ENCODE measurements at places on chromosomes 7 and 10.

DNA sequence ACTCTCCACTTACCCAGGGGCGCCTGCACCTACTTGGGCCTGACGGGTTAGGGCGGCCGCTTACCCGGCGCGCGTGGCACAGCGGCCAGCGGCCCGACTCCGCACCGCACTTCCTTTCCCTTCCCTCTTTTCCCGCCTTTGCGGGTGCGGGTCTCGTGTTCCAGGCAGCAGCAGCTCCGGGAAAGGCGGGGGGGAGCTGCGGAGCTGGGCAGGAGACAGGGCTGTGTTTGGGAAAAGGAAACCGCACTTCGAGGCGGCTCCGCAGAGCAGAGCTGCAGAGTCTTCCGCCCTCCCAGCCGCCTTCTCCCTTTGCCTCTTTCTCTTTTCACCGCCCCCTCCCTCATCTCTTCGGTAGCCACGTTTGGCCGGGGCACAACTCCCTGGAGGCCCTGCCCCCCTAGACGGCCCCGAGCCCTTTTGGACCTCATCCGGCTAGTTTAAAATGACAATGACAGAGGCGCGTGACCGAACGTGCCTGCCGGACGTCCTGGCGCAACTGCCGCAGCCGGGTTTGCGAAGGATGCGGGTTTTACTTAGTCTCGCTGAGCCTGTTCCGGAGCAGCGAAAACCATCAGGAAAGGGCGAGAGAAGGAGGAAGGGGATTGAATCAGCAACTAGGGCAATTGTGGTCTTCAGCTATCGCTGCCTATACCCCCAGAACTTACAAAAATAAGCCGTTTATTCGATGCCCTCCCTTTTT is 7.9 kb upstream of the PAX2 start:
- no peak for DNase-seq

GRCh38 chr7:41385996-41386395 is 316.9 kb downstream of the INHBA start:
- no peak for DNase-seq

DNA sequence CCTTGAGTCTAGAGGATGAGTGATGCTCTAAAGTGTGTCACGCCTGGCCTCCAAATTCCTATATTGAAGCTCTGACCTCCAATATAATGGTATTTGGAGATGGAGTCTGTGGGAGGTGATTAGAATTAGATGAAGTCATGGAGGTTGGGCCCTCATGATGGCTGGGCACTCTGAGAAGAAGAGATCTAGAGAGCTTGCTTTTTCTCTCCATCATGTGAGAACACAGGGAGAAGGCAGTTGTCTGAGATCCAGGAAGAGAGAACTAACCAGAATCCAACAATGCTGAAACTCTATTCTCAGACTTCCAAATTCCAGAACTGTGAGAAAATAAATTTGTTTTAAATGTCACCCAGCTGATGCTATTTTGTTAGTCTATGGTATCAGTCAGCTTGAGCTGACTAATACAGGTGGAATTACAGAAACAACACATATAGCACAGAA is 15.1 kb downstream of the RNF216 start:
- no peak for DNase-seq

DNA sequence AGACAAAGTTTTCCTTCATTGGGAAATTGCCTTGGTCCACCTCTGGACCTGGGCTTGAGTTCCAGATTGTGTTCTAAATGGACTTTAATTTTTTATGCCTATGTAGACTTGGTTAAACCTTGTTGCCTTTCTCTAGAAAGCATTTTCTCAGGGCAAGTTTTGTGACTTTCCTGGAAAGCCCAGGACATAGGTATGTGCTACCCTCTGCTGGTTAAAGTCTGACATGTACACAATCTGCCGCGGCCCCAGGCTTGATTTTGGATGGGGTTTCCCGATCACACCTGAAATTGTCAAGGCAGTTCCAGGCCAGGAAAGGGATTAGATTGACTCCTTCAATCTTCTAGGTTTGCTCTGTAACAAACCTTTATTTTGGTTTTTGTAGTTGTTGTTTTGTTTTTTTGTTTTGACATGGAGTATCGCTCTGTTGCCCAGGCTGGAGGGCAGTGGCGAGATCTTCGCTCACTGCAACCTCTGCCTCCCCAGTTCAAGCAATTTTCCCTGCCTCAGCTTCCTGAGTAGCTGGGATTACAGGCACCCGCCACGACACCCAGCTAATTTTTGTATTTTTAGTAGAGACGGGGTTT is 14.1 kb upstream of the AKR1B10 start:
- peak; percentile 12 for DNase-seq

DNA sequence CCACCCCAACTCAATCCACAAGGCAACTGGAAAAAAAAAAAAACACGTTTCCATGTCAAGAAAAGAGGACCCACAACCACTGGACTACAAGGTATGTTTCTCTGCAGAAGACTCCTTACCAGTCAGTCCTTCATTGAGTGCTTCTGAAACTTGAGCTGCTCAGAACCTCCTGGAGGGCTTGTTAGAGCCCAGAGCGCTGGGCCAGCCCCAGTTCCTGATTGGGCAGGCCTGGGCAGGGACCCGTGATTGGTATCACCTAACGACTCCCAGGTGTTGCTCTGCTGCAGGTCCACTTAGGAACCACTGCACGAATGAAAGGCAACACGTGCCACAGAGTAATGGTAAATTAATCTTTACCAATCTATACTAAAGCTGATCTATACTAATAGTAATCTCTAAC is 473 bp upstream of the CCDC201 start:
- DNase-seq, result no peak

DNA sequence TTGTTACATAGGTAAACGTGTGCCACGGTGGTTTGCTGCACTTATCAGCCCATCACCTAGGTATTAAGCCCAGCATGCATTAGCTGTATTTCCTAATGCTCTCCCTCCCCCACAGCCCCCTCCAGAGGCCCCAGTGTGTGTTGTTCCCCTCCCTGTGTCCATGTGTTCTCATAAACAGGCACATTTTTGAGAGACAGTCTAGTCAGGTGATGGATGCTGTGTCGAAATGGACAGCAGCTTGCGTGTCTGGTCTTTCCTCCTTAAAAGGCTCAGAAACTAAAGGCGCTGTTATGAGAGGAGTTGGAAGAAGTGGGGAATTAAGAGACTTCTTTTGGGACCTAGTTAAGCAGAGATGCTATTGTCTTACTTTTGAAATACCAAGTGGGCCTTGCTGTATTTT is 296.0 kb downstream of the BBS9 start:
- no peak for DNase-seq

DNA sequence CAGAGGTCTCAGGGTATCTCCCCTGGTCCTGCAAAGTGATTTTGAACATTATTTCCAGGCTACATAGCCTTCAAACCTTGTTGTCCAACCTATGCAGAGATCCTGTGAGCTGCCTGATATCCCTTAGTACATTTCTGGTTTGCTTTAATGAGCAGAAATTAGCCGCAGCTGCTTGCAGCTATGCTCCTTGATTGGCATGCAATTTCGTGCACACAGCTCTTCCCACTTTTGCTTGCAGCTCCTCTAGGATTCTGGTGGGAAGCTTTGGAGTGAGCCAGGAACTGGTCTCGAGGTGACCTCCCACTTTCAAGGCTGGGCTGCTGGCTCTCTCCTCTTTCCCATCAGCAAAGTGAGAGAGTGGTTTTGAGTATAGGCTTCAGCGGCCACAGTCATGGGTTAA is 45.8 kb downstream of the OAT start:
- DNase-seq, result no peak

GRCh38 chr10:124180947-124181549 is 87.7 kb upstream of the CHST15 start:
- no peak for DNase-seq

- no peak for DNase-seq
Measured at GRCh38 chr10:69869291-69869961, 67.7 kb downstream of the COL13A1 start.

GRCh38 chr10:102384606-102385429 is 10.7 kb upstream of the NFKB2 start:
- no peak for DNase-seq

- no peak for DNase-seq
Measured at GRCh38 chr7:71361451-71362032, 229.6 kb downstream of the GALNT17 start.

GRCh38 chr10:89522463-89522862 is 12.9 kb downstream of the SLC16A12 start:
- DNase-seq, result no peak

- DNase-seq, result no peak
Measured at GRCh38 chr10:104077247-104077646, 8.4 kb downstream of the COL17A1 start.

GRCh38 chr10:87105446-87106124 is 10.6 kb downstream of the SHLD2 start:
- no peak for DNase-seq

DNA sequence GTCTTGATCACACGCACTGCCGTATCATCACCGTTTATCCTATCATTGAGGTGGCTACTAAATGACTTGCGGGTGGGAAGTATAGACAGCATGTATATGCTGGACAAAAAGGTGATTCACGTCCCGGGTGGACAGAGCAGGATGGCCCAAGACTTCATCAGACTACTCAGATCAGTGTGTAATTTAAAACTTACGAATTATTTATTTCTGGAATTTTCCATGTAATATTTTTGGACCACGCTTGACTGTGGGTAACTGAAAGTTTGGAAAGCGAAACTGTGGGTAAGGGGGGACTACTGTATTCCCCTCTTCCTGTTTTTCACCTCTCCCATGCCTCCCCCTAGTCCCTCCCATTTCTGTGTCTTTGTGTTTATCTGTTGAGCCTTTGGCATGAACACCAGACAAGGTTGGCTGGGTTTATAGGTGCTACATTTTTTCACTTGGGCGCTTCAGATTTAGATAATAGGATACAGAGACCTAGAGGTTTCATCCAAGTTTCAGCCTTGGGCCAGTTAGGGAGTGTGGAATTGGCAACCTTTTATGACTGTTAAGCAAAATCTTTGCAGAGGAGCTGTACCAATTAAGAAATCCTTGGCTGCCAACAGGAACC is 55.8 kb downstream of the RBM20 start:
- no peak for DNase-seq

- DNase-seq, result no peak
Measured at GRCh38 chr7:925601-926000, 28.9 kb downstream of the ADAP1 start.

- DNase-seq, result no peak
Measured at GRCh38 chr7:143892527-143893300, 9.3 kb downstream of the TCAF1 start.

DNA sequence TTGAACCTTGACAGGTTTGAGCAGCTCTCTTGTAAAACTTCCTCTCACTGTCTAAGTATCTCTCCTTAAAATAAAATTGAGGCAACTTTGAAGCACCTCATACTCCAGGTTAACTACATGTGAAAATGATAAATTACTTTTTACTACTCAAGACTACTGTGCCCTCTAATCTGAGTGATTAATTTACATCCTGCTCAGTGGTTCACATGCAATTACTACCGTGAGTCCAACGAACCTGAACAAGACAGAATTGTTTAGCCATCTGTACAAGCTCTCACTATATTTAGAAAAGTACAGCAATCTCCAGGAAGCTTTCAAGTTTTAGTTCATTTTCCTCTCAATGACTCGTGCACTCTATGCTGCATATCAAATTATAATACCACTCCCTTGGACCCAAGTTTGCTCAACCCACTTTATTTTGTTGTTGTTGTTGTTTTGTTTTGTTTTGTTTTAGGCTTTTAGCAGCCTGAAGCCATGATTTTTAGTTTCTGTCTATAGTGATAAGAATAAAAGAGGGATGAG is 21.2 kb downstream of the PDE1C start:
- DNase-seq, result no peak

GRCh38 chr7:45032421-45032820 is 32.4 kb downstream of the CCM2 start:
- no peak for DNase-seq

DNA sequence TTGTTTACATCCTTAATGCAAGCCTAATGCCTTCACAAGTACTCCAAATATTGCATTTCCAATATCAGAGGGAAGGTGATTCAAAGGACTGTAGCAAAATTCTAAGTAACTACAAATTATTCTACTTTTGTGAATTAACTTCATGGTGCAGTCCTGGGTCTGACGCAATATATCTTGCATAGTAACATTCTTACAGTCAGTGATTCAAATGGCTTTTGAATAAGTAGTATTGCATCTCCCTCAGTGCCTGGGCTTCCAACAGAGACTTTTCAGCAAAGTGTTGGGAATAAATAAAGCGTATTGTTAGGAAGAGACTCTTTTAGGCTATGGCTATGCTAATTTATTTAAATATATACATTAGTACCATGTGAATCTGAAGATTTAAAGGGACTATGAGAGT is 564.7 kb upstream of the COBL start:
- DNase-seq, result no peak

GRCh38 chr7:36717586-36717985 is 6.7 kb downstream of the AOAH start:
- DNase-seq, result no peak

- DNase-seq, result peak; percentile 30
Measured at GRCh38 chr7:93148144-93148543, at the start of gene SAMD9L. SAMD9L (minus strand) TSS chr7:93148385; CDS start chr7:93135971, 12,414 bp downstream.

GRCh38 chr7:133846203-133846945 is 280.8 kb upstream of the LRGUK start:
- DNase-seq, result no peak

- no peak for DNase-seq
Measured at GRCh38 chr7:80614851-80615271, 23.6 kb upstream of the CD36 start.

- DNase-seq, result peak; percentile 41
Measured at GRCh38 chr10:72875250-72876055, 18.1 kb upstream of the OIT3 start.

GRCh38 chr7:17781491-17782215 is 158.6 kb downstream of the SNX13 start:
- peak; percentile 90 for DNase-seq

DNA sequence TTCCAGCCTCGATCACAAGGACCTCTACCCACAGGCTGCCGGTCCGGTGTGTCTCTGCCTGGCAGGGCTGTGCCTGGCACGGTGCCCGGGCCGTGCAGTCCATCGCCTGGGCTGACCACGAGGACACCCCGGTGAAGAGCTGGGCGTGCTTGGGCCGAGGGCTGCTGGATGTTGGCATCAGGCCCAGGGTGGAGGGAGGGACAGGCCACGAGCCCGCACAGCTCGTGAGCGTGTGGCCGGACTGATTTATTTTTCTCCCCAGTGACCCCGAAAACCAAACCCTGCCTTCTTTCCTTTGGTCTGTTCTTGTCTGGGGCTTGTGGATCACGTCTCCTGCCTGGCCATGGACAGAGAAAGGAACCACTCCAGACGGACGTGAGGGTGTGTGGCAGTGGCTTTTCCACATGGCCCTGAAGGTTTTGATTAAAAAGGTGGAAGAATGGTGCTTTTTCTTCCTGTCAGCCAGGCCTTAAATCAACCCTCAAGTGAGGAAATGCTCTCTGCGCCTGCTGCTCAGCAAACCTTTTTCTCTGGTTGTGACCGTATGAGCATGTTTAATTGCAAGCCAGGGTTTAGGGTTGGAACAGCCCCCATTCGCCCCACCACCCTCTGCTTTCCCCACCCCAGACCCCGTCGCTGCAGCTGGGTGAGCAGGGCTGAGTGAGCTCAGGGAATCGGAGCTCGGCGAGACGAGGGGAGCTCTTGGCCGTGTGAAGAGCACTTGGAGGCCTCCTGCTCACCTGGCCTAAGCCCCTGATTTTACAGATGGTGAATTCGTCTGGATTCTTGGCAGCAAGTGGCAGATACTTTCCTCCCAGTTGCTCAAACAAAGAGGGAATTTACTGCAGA is 130.1 kb downstream of the RGS10 start:
- no peak for DNase-seq

Measured in Jurkat, Clone E6-1 (cell line).